ENCODE measurements at places on chromosomes 13 and 19.

DNA sequence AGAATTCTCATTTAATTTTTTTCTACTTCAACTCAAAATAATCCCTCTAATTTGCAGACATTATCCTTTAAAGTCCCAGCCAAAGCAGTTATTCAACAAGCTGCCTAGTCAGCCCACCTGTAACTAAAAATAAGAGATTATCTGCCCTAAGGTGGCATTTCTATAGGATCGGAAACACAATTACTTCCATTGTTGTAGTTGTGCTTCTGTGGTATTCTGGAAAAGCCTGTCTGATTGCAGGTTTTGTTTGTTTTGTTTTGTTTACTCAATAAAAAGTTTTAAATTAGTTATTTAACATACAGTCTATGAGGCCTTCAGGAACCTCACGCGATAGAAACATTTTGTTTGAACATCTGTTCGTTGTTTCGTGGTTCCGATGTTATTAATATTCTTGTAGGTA, 101.0 kb downstream of the ZIC5 start:
- no peak for DNase-seq

DNA sequence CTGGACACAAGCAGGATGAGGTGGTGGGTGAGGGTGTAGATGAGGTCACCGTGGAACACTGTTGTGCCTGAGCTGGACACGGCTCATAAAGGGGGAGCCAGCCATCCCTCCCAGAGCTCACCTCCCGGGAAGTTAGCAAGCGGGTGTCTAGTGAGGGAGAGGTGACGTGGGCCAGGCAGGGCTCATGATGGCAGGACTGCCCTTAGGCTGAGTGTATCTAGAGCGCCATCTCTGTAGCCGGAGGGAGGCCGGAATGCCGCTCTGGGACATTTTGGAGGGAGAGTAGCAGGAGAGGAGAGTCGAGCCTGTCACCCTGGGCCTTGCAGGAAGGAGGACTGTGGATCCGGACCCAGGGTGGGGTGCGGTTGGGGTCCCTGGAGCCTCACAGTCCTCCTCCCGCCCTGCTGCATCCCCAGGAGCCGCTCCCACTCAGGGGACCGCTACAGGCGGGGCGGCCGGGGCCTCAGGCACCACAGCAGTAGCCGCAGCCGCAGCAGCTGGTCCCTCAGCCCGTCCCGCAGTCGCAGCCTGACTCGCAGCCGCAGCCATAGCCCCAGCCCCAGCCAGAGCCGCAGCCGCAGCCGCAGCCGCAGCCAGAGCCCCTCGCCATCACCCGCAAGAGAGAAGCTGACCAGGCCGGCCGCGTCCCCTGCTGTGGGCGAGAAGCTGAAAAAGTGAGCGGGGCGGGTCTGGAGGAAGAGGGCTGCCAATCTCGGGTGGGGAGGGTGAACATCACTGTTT, 9.2 kb downstream of the ZNF296 start:
- DNase-seq: no peak

DNA sequence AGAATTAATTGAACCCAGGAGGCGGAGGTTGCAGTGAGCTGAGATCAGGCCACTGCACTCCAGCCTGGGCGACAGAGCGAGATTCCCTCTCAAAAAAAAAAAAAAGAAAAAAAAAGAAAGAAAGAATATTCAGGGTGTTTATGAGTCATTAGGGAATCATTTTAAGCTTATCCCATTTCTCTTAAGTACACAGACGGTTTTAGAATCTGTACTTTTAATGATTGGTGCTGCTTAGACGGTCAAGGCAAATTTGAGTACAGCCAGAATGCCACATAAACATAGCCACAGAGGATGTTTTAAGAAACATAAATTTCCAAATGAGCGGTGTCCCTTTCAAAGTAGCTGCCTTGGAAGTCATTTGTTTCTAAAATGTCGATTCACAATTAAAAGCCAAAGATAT, 2.6 kb downstream of the SPRYD7 start:
- DNase-seq: no peak

DNA sequence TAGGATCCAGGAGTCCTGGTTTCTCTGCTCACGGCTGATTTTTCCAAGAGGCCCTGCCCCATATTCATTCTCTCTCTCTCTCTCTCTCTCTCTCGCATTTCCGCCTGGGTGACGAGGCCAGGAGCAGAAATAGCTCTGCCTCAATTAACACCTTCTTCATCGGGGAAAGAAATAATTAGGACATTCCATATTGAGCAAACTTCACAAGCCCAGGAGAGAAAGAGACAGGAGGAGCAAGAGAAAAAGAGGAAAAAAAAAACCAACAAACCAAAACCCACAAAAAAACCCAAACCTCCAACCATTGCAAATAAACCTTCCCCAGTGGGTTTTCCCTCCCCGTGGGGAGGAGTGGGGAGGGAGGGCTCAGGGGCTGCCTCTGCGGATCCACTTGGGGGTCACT, 143.0 kb downstream of the CACNA1A start:
- DNase-seq: no peak

DNA sequence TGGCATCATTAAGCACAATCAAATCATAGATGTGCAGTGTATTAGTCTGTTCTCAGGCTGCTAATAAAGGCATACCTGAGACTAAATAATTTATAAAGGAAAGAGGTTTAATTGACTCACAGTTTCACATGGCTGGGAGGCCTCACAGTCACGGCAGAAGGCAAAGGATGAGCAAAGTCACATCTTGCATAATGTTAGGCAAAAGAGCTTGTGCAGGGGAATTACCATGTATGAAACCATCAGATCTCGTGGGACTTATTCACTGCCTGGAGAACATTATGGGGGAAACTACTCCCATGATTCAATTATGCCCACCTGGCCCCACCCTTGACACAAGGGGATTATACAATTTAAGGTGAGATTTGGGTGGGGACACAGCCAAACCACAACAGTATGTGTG, 245.2 kb upstream of the DACH1 start:
- no peak for DNase-seq

DNA sequence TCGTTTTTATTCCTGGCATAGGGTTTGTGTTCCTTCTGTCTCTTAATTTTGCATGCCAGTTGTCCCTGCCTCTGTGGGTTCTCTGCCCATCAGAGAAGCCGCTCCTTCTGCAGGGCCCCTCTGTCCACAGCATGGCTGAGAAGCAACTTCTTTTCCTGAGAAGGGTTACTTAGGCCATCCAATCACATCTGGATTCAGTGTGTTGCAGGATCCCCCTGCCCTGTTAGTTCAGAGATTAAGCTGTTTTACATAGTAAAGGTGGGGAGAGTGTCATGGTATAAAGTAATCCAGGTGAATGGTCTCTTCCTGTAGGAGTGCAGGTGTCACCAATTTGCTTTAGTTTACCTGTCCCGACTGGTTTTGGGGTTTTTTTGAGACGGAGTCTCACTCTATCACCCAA, 22.9 kb upstream of the GARRE1 start:
- DNase-seq: no peak

DNA sequence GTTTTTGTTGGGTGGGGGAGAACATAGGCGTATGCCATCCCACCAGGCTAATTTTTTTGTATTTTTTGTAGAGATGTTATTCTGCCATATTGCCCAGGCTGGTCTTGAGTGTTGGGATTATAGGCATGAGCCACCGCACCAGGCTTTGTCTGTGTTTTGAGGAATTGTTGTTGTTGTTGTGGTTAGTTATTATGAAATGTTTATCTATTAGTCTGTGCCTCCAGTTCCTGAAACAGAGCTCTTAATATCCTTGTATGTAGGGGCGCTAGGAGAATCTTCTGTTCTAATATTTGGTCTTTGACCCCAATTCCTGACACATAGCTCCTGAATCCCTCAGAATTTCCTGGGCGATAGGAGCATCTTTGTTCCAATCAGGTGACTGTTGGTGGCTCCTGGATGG, 5.6 kb upstream of the LATS2 start:
- no peak for DNase-seq

DNA sequence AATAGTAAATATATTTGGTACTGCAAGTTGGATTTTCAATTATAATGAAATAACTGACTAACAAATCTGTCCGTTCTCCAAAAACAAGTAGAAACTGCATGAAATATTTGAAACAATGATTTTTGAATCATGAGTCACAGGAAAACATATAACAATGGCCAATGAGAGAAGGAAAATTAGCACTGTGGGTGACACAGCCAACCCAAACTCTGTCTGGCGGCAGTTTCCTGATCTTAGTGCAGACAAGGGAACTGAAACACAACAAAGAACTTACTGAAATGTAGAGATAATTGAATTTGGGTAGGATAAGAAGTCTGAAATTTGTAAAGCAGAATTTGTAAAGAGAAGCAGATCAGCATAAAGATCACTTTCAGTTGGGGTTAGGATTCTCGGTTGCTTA, 2743.3 kb upstream of the PCDH20 start:
- DNase-seq: no peak

GRCh38 chr13:100184095-100184494, 95.2 kb downstream of the PCCA start:
- DNase-seq: no peak

Measured in NCI-H1417 (cell line).